ENCODE measurements at places on chromosomes 3 and 15.

GRCh38 chr3:184889312-184889904 is 77.4 kb downstream of the VPS8 start:
- no peak overlapping the region for H3K4me3 ChIP-seq
- no peak for DNase-seq
- H3K27me3 ChIP-seq, result no peaks in the 10 kb centered on the region
- H3K4me1 ChIP-seq, result no peaks in the 10 kb centered on the region
- peaks cover 11% of the 10 kb centered on the region for H3K36me3 ChIP-seq

DNA sequence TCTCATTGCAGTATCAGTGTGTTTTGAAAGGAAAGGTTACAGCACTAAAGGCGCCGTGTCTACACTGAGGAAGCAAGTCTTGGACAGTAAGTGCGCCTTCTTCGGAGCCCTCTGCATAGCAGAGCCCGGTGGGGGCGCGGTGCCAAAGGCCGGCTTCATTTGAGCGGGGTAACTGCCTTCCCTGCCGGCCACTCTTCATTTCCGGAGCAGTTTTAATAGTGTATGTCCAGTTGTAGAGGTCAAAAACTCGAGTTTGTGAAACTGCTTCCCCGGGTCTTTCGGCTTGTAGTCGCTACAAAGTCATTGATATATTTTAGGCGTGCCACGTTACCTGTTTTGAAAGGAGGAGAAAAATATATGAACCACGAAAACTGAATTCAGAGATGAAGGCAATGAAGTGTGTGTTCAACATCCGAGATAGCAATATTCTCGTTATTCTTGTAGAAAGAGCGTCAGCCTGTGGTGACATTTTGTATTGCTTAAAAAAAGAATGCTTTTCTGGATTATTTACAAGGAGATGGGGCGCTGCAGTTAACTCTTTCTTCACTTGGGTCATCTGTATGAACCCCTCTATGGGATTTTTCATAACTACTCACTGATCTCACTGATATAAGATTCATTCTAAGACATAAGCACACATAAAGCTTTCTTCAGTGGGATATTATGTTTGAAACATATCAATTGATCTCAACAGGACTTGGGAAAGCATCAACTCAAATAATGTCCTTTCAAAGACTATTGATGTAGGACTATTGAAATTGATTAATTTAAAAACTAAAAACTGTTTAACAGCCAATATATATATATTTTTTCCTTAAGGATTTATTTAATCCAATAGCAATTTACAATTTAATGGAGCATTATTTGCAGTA is 3.0 kb downstream of the ALCAM start:
- peaks cover 43% of the 10 kb centered on the region for H3K4me1 ChIP-seq
- peak overlapping the region; percentile 99 for H3K4me3 ChIP-seq
- peak; percentile 28 for DNase-seq
- H3K27me3 ChIP-seq, result no peaks in the 10 kb centered on the region
- peaks cover 22% of the 10 kb centered on the region for H3K36me3 ChIP-seq

DNA sequence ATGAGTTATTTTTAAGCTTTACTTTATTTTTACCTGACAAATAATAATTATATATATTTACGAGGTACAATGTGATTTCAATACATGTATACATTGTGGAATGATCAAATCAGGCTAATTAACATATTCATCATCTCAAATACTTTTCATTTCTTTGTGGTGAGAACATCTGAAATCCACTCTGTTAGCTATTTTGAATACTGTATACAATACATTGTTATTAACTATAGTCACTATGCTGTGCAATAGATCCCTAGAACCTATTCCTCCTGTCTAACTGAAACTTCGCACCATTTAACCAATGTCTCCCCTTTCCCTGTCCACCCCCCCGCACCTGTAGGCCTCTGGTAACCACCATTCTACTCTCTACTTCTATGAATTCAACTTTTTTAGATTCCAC is 7.9 kb upstream of the SPPL2A start:
- H3K36me3 ChIP-seq, result no peaks in the 10 kb centered on the region
- no peaks in the 10 kb centered on the region for H3K27me3 ChIP-seq
- peaks cover 6% of the 10 kb centered on the region for H3K4me1 ChIP-seq
- no peak for DNase-seq
- no peak overlapping the region for H3K27ac ChIP-seq
- no peak overlapping the region for H3K4me3 ChIP-seq

DNA sequence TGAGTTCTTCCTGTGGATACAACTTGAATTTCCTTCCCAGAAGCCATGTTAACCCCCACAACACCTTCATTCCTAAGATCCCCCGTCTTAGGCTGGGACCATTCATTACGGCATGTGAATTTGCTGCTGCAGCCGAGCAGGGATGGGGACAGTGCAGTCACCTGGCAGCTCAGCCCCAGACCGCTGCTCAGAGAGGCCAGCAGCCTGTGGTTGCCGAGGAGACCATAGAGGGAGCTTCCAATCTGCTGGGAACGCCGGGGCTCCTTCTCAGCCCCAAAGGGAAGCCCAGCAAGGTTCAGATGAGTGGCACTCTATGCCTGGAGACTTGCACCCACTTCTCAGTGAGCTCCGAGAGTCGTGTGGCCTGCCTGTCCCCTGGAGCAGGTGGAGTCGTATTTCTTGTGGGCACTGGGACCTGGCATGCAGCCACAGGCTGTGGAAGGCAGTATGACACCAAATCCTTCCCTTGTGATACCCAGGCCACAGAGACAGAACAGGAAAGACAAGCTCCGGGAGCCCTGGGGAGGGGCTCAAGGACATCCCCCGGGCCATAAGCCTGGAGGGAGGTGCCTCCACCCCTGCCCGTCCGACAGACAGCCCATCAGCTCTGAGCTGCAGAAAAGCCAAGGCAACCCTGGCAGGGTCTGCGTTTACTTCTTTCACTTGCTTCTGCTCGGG is 167.3 kb downstream of the FAM43A start:
- H3K27ac ChIP-seq, result no peak overlapping the region
- no peak overlapping the region for H3K4me3 ChIP-seq
- no peaks in the 10 kb centered on the region for H3K4me1 ChIP-seq
- DNase-seq, result no peak
- no peaks in the 10 kb centered on the region for H3K27me3 ChIP-seq

GRCh38 chr3:60206206-60206605 is 1045.0 kb downstream of the FHIT start:
- H3K4me3 ChIP-seq, result no peak overlapping the region
- no peaks in the 10 kb centered on the region for H3K36me3 ChIP-seq
- no peaks in the 10 kb centered on the region for H3K4me1 ChIP-seq

DNA sequence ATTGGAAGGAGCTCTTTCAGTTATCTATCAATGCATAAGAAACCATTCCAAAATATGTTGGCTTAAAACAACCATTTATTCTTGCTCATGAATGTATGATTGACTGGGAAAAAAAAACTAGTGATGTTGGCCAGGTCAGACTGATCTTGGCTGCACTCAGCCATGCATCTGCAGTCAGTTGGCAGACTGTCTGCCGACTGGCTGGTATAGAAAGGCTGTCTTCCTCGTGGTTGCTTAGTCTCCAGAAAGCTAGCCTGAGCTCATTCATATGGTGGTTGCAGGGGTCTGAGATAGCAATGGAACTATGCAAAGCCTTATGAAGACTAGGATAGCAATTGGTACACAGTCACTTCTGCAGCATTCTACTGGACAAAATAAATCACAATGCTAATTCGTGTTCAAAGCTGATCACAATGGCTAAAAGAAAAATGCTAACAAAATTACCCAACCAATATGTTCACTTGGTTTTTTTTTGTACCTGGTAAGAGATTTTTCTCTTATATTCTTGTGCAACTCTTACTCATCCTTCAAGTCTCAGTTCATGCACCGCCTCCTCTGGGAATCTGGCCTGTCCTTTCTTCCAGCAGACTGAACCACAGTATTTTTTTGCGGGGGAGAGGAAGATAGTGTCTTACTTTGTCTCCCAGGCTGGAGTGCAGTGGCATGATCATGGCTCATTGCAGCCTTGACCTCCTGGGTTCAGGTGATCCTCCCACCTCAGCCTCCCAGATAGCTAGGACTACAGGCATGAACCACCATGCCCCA is 126.8 kb downstream of the KCNAB1 start:
- DNase-seq, result no peak
- no peaks in the 10 kb centered on the region for H3K36me3 ChIP-seq
- H3K4me1 ChIP-seq, result no peaks in the 10 kb centered on the region
- no peak overlapping the region for H3K27ac ChIP-seq
- no peak overlapping the region for H3K4me3 ChIP-seq
- H3K27me3 ChIP-seq, result peaks cover 81% of the 10 kb centered on the region

DNA sequence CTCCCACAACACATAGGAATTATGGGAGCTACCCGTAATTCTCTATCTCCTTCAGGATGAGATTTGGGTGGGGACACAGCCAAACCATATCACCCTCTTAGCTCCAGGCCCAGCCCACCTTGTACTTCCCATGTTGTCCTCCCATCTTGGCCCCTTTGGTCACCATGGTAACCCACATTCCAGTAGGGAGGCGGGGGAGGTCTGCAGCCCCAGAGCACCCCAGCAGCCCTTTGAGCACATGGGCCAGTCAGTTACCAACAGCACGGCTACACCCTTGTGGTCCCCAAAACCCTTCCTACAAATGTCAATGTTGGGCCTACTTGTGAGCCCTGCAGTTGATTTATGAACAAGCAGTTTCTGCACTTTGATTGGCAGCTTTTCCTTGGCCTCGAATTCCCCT is 84.5 kb downstream of the LRRK1 start:
- DNase-seq, result no peak
- peaks cover 24% of the 10 kb centered on the region for H3K27me3 ChIP-seq
- no peak overlapping the region for H3K4me3 ChIP-seq
- peaks cover 7% of the 10 kb centered on the region for H3K36me3 ChIP-seq
- H3K4me1 ChIP-seq, result peaks cover 14% of the 10 kb centered on the region
- no peak overlapping the region for H3K27ac ChIP-seq

GRCh38 chr3:50395070-50395860 is 35.9 kb upstream of the TMEM115 start:
- H3K36me3 ChIP-seq, result no peaks in the 10 kb centered on the region
- no peak overlapping the region for H3K4me3 ChIP-seq
- H3K4me1 ChIP-seq, result peaks cover 14% of the 10 kb centered on the region
- H3K27ac ChIP-seq, result no peak overlapping the region
- no peaks in the 10 kb centered on the region for H3K27me3 ChIP-seq

- no peak overlapping the region for H3K4me3 ChIP-seq
- no peak overlapping the region for H3K27ac ChIP-seq
- H3K4me1 ChIP-seq, result no peaks in the 10 kb centered on the region
- H3K36me3 ChIP-seq, result peaks cover 4% of the 10 kb centered on the region
Observed at GRCh38 chr3:188904670-188905069, 267.1 kb upstream of the TPRG1 start.

DNA sequence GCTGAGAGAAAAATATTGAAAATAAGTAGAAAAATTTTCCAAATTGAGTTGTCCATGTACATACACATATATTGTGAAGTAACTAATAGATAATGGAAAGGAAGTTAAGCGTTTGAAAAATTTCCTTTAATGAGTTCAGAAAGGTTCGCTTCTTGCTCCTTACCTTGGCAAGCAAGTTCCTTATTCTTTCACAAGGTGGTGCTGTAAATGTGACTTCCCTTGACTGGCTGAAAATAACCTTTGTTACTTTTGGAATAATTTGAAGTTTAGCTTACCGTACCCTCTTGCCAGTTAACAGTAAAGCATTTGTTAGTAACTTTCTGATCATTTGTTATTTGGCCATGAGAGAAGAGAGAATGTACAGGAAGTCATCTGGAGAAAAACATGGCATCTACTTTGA is 41.6 kb downstream of the PYDC2 start:
- no peaks in the 10 kb centered on the region for H3K4me1 ChIP-seq
- H3K4me3 ChIP-seq, result no peak overlapping the region
- DNase-seq, result no peak
- no peaks in the 10 kb centered on the region for H3K36me3 ChIP-seq
- no peaks in the 10 kb centered on the region for H3K27me3 ChIP-seq

DNA sequence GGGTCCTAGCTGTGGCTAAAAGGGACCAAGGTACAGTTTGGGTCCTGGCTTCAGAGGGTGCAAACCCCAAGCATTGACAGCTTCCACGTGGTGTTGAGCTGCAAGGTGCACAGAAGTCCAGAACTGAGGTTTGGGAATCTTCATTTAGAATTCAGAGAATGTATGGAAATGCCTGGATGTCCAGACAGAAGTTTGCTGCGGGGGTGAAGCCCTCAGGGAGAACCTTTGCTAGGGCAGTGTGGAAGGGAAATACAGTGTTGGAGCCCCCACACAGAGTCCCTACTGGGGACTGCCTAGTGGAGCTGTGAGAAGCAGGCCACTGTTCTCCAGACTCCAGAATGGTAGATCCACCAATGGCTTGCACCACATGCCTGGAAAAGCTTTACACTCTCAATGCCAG is 17.9 kb downstream of the RNF13 start:
- H3K27ac ChIP-seq, result no peak overlapping the region
- H3K4me3 ChIP-seq, result no peak overlapping the region
- no peak for DNase-seq
- peaks cover 22% of the 10 kb centered on the region for H3K4me1 ChIP-seq

- no peak overlapping the region for H3K4me3 ChIP-seq
- H3K27ac ChIP-seq, result no peak overlapping the region
- H3K4me1 ChIP-seq, result no peaks in the 10 kb centered on the region
- no peaks in the 10 kb centered on the region for H3K27me3 ChIP-seq
Observed at GRCh38 chr3:134473868-134474546, 11.8 kb downstream of the ANAPC13 start.

DNA sequence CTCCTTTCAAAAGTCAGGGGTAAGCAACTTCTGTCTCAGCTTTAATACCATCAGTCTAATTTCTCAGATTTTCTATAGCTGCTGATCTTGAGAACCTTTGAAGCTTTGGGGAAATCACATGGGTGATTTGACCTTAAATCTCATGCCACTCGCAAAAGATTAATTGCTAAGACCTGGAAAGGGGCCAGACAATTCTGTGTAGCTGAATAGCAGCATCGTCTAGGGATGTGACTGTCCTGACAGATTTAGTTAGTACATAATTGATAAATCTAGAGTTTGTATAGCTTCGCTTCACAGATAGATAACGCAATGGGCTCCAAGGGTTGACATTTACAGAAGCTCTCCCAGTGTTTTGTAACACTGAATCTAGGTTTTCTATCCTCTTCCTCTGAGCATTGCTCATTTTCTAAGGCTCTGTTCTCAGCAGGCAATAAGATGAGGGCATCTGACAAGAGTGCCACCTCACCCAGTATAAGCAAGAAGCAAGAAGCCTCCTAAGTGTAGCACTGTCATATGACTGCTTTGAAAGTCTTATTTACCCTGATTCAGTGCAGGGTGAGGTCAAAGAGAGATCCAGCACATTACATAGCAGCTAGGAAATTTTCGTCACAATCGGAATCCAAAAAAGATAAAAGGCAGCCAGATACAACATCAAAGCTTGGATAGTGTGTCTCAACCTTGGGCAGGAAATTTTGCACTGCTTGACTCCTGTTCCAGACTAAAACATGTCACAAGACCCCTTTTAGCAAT is 47.7 kb upstream of the DUT start:
- DNase-seq, result no peak
- no peak overlapping the region for H3K4me3 ChIP-seq
- H3K4me1 ChIP-seq, result no peaks in the 10 kb centered on the region
- H3K36me3 ChIP-seq, result no peaks in the 10 kb centered on the region
- peaks cover 18% of the 10 kb centered on the region for H3K27me3 ChIP-seq

DNA sequence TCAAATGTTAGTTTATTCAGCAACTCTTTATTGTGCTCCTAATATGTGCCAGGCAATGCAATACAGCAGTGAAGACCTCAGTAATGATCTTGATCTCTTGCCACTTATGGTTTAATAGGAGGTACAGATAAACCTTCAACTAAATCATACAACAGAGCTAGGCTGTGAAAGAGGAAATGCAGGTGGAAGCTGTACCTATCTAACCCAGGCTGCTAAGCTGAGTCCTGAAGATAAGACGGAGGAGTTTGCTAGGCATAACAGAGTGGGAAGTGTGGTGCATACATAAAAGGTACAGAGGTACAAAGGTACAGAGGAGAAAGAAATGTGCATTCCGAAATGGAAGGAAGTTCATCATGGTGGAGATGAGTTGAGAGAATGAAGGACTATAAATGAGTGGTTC is 35.0 kb downstream of the KBTBD8 start:
- no peak overlapping the region for H3K27ac ChIP-seq
- H3K36me3 ChIP-seq, result no peaks in the 10 kb centered on the region
- H3K4me1 ChIP-seq, result no peaks in the 10 kb centered on the region
- H3K4me3 ChIP-seq, result no peak overlapping the region
- DNase-seq, result no peak
